ENCODE measurements at places on chromosomes 16 and 17.

DNA sequence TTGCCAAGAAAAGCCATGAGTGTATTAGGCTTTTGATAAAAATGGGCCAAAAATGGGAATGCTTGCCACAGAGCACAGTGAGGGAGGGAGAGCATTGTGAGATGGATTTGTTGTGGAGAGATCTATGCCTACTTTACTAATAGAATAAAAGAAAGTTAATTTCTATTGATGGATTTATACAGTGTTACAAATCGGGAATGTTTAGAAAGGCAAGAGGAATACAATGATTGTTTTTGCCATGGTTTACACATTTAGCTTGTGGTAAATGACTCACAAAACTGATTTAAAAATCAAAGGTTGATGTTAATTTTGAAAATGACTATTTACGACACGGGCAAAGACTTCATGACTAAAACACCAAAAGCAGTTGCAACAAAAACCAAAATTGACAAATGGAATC, 16.6 kb downstream of the CCL4 start:
- DNase-seq = no peak

DNA sequence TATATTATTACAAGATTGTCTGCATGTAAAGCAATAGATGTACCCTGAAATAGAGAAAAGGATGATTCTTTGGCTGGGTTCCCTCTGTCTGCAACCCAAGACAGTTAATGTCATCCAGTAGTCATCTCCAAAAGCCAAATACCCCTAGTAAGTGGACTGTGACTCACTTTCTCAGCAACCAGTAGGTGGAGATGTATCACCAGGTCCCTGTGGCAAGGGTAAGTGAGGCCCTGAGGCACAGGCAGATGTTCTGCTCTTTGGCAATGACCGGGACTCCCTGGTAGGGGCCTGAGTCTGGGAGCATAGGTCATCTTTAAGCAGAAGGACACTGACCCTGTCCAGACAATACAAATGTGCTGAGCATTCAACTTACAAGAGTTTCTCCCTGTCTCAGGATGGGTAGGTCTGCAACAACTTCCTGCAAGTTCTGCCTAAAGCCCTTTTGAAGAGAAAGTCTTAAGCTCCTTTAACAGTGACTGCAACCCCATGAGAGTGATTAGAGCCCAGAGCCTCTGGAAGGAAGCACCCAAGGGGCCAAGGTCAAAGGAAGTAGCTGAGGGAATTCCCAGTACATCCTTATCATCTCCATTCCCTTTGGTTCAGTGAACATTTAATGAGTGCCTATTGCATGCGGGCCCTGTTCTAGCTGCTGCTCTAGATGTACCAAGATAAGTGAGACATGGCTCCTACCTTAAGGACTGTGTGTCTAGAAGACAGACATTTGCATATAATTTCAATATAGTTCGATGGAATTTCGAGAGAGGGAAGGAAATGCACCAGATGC, 31.9 kb downstream of the PMP22 start:
- DNase-seq = peak; percentile 17

GRCh38 chr16:58128711-58129096, 477 bp downstream of the CFAP20 start:
- DNase-seq = peak; percentile 42

GRCh38 chr17:54738496-54738895, 162.2 kb upstream of the TOM1L1 start:
- no peak for DNase-seq

DNA sequence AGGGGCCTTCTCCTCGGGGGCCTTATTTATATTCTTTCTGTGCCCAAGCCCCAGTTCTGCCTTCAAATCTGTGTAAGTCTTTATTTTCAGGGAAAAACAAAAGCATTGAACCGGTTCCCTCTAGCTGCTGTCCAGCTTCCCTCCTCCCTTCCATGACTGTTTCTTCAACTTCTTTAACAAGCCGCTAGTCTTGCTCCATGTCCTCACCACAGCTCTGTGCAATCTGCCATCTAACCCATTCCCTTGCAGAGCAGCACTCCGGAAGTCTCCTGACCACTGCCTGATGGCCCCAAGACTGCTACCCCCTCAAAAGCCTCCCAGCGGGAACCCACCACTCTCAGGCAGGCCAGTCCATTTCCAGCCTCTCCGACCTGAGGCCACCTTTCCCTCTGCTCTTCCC, 16.9 kb downstream of the EMC8 start:
- no peak for DNase-seq

DNA sequence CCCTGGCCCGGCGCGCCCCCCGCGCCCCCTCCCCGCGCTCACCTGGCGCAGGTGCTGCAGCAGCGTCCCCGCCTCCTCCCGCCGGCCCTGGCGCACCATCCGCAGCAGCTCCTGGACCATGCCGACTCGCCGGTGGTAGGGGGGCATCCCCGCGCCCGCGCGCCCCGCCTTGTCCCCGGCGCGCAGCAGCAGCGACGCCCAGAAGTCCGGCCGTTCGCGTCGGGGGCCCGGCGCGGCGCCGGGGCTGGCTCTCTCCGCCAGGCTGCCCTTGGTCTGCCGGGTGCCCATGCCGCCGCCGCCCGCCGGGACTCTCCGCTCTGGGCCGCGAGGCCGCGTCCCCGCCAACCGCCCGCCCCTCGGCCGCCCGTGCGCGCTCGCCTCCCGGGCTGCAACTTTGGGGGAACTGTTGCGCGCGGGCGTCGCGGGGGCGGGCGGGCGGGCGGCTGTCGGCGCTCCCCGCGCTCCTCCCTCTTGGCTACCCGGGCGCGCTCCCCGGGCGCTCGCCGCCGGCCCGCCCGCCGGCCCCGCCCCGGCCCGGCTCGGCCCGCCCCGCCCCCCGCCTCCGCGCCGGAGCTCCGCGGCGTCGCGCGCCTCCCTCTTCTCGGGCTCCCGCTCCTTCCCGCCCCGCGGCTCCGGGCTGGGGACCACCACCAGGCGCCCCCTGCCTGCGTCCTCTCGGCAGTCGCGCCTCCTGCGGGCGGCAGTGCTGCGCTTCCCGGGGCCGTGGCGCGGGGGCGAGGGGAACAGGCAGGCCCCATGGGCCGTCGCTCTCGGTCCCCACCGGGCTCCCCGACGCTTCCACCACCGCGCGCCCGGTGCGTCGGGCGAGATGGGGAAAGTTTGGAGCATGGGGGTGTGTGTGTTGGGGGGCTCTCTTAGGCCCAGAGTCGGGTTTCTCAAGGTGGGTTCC, at the start of gene LRRC75A:
Gene LRRC75A, minus strand, starts transcription at position 491 of the 910 bp plus-strand sequence. Its CDS starts 203 bp downstream, at position 288.
- DNase-seq = peak; percentile 73

DNA sequence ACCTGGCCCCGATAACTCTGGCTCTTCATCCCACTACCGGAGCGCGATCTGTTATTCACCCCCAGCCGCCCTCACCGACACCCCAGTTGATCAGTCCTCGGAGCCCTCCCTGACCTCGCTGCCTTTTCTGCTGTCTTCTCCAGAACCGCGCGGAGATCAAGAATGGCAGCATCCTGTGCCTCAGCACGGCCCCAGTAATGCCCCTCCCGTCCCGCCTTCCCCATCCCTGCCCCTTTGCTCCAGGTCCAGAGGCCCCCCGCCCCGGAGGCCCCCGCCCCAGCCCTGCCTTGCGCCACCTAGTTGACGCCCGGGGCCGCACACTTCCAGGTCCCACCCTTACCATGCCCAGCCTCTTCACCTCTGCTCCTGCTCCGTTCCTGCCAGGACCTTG, 872 bp downstream of the ELMO3 start:
- no peak for DNase-seq

GRCh38 chr17:72382971-72383722, 262.3 kb downstream of the SOX9 start:
- no peak for DNase-seq

GRCh38 chr17:56979091-56979480, 1.2 kb downstream of the SCPEP1 start:
- no peak for DNase-seq

DNA sequence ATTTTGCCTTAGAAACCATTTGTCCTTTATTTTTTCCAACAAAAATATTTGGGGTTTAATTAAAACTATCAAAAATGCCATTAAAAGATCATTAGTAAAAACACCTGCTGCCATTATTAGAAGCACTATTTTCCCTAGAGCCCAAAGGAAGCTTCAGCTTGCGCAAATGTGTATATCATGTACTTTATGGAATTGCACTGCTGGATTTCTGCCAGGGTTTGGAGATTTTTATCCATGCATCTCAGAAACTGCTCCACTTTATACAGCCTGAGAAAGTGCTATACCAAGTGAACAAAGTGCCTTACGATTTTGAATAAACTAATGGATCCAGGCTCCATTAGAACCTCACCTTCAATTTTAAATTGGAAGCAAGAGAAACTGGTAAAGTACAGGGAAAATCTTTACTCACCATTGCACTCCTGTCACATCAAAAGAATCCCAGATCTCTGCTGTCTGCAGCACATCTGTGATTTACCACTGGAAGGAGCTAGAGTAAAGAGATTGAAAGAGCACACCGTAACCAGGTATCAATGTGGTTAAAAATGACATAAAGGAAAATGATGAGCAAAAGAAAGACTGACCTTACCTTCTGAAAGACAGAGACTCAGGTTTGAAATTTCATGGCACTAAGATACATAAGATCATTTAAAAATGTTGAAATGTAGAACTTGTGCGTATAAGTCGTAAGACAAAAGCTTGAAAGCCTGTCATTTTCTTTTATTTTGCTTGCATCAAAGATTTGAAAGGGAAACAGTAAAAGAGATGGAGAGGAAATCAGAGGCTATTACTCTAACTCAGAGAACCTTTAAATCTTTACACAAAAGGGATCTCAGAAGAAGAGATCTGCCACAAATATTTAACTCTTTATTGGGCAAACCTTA, 678.1 kb upstream of the GOT2 start:
- DNase-seq = peak; percentile 12
